ENCODE measurements at places on chromosomes 6 and 20.

GRCh38 chr20:25579081-25579770 is 6.1 kb downstream of the NINL start:
- no peak for DNase-seq

DNA sequence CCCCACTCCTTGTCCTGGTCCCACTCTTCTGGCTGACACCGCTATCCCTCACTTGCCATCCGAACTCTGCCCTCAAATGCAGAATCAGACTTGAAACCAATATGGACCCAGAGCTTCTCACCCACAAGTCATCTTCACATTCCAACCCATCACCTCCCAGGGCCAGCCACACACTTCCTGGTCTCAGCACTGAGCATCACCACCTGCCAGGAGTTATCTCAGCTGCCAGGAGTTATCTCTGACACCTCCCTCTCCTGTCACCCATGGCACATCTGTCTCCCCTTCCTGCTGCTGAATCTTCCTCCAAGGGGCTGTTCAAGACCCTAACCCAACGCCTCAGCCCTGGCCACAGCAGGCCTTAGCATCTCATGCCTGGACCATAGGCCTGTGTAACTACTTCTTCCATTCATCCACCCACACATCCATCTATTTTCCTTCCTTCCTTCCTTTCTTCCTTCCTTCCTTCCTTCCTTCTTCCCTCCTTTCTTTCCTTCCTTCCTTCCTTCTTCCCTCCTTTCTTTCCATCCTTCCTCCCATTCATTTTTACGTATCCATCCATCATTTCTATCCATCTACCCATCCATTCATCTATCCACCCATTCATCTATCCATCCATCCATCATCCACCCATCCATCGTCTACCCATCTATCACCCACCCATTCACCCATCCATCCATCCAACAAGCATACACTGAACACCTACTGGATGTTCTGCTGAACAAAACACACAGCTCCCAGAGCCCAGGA is 74.6 kb upstream of the NNAT start:
- DNase-seq = no peak

DNA sequence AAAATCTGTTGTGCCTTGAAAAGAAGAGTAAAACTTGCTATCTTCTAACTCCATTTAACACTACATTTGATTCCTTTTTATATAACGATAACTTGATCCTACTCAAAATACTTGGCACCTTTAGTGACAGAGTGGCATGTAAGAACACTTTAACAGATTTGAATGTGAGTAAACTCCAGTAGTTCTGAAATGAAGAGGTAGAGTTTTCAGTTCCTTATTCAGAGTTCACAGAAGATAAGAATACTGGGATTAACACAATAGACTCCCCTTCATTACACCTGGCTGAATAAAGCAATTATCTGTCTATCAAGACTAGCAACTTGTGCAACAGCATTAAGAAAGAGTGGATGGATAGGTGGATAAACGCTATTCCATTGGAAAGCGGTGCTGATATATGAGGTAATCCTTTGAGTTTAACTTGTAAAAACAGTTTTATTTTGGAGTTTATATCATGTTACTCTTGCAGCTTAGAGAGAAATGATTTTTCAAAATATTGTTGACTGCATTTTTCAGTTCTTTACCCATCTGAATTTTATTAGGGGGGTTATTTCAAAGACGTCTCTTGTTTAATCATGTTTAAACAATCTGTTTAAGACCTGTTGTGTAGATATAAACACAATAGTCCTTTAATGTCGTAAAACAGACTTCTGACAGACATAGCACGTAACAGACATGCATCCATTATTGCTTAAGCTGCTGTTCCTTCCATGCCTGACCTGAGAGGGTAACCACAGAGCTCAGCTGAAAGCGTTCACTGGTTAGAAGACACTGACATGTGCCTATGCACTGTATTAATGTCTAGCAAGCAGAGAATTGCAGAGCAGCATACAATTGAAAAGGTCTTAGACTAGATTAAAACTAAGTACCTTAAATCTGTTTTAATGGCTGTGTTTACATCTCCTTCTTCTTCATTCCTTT is 102.4 kb upstream of the SUPT3H start:
- no peak for DNase-seq

- no peak for DNase-seq
Measured at GRCh38 chr6:75813476-75814250, 64.6 kb downstream of the MYO6 start.

- DNase-seq = no peak
Measured at GRCh38 chr6:144340541-144341371, 55.6 kb downstream of the UTRN start.

GRCh38 chr6:6407071-6407741 is 86.7 kb upstream of the F13A1 start:
- DNase-seq = no peak

DNA sequence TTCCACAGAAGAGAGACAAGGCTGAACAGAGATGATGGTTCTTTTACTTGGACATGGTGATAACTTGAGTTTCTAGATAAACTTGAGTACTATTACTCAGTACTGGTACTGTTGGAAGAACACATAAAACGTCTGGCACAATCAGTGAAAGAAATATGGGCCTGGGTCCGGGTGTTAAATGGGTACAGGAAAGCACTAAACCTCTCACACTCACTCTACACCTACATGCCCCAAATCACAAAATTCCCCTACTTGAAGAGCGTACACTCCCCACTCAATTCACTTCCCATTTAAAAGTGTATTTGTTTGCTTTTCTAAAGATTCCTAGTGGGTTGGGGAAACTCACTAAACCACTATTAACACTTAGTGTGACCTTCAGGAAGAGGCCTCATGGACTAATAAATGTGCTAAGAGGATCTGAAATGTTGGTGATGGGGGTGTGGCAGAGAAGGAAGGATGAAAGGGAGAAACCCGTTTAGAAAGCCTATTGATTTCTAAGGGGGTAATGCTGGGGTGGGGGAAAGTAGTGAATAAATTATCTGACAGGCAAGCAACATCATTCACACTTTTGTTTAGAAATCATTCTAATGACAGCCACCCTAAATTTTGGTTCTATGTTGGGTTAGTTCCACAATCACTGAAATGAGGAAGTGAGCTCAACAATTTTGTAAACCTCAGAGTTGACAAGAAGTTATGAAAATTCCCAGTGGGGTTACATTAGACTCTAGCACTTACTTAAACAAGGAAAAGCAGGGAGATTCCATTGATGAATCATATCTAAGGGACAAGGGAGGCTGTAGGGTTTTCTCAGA is 222.6 kb upstream of the MARCKS start:
- DNase-seq = no peak

DNA sequence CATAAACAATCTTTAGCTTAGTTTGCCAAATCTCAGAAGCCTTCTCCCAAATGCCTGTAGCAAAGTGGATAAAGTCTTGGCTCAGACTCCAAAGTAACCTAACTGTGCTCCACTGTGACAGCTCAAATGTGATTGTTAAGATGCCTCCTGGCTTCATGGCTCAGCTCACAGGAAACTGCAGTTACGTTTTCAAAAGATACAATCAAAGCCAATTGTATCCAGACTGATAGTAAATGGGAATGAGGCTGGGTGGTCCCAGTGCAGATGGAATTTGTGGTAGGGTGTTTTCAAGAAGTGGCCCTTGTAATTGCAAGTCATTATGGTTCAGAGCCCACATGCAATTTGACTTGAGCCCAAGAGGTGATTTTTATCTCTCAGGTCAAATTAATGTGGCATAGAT is 151.2 kb upstream of the TAB2 start:
- DNase-seq = no peak

DNA sequence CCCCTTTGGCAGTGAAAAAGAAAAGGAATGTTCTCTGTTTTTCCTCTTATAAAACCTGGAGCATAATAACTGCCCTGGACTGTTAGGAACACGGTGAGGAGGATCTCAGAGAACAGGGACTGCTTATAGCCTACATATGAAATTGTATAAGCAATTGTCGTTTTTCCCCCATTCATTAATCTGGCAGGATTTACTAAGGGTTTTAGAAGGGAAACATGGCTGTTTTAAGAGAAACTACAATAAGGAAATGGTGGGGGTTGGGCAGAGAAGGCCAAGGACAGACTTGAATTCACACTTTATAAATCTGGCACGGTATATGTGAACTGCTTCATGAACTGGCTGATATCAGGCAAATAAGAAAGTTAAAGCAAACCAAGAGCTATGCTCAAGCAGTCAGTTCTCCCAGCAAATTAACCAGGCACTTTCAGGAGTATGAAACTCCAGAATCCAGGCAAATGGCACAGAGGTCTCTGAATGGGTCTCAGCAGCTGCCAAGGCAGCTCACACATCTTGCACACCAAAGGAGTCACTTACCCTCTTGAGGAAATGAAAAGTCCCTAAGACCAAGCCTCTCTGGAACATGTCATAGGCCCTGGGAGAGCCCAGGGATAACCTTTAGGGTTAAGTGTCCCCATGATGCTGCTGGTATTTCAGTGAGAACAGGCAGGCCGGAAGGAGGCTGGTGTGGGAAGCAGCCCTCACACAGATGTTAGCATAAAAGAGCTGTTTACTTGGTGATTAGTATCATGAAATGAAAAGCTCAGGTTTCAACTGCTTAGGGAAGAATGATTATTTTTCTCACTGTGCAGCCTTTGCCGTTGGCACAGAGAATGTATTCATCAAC is 260.5 kb upstream of the MARCKS start:
- no peak for DNase-seq

- DNase-seq = no peak
Measured at GRCh38 chr6:157033428-157034140, 256.4 kb downstream of the ARID1B start.

DNA sequence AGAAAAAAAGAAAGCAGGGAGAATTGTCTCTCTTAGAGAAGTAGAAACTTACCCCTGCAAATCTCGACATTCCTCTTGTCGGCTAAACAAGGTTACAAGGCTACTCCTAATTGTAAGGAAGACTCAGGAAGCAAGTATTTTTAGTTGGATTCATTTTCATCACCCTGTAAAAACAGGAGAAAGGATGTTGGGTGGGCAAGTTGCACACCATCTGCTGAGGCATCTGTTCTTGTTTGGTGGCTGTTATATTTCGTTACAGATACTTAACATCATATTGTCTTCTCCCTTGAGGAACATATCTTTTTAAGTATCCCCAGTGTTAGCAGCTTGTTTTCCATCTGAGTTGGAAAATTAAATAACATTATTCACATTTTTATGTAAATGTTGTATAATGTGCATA is 187.5 kb downstream of the PLCB4 start:
- DNase-seq = no peak

- DNase-seq = no peak
Measured at GRCh38 chr6:47162793-47163192, 120.7 kb upstream of the ADGRF1 start.

DNA sequence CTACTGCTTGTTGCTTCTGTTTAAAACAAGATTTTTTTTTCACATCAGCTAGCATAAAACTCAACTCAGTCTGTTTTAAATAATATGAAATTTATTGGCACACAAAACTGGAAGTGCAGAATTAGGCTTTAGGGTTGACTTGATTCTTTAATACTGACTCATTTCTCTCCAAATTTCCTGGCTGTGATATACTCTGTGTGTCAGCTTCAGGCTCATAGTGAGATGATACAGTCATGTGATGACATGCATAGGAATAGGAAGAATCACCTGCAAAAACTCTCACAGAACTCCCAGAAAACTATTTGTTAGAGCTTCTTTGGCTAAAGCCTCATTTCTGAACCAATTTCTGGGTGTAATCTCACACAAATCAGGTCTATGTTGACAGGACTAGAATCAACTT is 1068.0 kb upstream of the EPHA7 start:
- no peak for DNase-seq

DNA sequence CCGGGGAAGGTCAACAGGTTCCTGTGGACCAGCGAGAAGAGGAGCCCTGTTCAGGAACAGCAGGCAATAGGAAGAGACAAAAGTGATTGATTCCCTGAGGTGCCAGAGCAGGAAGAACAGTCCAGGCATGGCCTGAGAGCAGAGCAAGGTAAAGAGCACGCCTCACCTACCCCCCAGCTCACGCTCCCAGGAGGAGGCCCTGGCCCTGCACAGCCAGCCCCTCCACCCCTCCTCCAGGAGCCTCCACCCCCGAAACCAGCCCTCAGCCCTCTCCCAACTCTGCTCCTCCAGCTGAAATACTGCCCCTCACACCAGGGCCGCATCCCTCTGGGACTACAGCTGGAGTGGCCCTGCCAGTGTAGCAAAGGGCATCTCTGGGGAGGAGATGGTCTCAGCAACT is 181.9 kb upstream of the QKI start:
- no peak for DNase-seq

DNA sequence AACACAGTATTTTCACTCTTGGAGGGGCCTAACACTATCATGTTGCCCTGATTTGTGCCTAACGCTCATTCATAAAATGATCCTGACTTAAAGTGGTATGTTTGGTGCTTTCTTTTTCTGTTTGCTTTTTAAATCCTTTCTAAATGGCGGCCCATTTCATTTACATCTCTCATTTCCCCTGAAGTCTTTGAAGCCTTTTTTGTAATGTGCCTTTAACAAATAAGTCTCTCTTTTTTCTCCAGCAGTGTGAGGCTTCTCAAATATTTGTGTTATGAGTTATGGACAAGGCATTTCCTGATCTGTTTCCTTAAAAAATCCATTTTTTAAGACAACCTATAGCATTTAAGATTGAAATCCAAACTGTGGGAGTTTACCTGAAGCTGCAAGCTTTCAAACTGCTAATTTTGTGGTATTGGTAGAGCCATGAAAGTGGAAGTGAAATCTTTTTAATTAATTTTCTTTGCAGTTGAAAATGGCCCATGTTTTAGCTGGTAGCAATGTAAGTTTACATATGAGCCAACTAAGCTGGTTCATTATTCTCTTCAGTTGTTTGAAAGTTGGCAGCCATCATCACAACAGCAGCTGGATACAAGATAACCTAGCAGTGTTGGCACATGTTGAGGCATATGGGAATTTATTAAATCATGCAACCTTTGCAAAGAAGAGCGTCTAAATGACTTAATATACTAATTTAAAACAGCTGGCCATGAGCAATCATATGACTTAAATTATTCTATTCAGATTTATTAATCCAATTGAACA is 469.7 kb downstream of the CDKAL1 start:
- no peak for DNase-seq
